HTR-8/SVneo (cell line): ENCODE measurements at places on chromosomes 13 and 19.

GRCh38 chr19:35027851-35028599 lies 2.2 kb upstream of the SCN1B start:
- DNase-seq = no peak

DNA sequence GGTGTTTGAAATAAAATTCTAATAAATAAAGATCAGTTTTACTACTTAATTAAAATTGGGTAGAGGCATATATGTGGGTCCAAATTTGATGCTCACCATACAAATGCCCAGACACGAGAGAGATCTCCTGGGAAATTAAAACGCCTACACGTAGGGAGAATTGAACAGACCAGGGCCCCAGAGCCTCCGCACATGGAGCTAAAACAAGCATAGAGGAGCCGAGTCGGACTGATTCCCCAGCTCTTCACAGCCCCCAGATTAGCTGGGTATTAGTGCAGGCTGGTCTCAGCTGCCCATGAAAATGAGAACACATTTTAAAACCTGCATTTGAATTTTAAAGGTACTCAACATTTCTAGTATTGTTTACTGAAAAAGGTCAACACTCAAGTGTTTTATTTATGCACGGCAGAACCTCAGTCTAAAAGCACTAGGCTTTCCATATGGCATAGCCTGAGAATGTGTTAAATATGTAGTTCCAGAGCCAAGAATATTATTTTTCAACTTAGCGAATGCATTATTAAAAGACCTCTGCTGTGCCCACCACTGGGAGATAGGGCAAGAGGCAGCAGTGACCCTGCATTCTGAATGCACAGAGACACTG lies 344.8 kb downstream of the ENOX1 start:
- DNase-seq = no peak

DNA sequence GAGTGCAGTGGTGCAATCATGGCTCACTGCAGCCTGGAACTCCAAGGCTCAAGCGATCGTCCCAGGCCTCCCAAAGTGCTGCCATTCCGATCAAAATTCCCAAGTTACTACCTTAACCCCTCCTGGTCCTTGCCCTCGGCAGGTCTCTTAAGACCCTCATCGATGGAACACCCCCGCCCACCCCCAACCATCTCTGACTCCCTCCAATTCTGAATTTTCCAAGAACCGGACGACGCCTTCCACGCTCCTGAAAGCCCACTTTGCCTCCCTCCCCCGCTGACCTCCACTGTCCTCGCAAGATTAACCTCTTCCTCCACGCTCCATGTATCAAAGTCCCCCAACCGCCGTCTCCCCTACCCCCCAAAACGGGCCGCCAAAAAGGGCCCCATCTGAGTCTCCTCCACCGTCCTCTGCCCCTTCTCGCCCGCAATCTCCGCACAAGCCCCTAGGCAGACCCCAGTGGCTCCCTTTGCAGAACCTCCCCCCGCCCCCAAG lies 539 bp downstream of the DAPK3 start:
- no peak for DNase-seq

DNA sequence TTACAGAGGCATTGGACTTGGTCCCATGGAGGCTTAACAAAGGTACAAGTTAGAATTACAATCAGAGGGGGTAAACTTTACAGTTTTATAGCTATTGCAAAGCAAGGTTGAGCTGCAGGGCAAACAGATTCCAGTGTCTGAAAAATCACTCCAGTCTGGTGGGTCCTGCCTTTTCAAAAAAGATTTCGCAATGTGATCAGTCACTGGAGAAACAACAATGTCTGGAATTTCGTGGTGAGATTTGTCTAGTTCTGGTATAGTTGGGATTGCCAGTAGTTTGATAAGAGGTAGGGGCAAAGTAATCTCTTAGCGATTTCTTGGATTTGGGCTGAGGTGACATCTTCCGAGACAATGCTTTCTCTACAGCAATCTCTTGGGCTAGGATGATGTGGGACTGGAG lies 1198.2 kb upstream of the PCDH9 start:
- DNase-seq = peak; percentile 14

- peak; percentile 82 for DNase-seq
Observed at GRCh38 chr19:15449620-15450527, at the start of gene WIZ. WIZ (minus strand) TSS chr19:15449956; CDS start chr19:15448307, 1,649 bp downstream.

GRCh38 chr19:13095393-13095784 lies 7.3 kb downstream of the LYL1 start:
- no peak for DNase-seq

GRCh38 chr19:40592170-40592569 lies 9.0 kb upstream of the LTBP4 start:
- DNase-seq = no peak

DNA sequence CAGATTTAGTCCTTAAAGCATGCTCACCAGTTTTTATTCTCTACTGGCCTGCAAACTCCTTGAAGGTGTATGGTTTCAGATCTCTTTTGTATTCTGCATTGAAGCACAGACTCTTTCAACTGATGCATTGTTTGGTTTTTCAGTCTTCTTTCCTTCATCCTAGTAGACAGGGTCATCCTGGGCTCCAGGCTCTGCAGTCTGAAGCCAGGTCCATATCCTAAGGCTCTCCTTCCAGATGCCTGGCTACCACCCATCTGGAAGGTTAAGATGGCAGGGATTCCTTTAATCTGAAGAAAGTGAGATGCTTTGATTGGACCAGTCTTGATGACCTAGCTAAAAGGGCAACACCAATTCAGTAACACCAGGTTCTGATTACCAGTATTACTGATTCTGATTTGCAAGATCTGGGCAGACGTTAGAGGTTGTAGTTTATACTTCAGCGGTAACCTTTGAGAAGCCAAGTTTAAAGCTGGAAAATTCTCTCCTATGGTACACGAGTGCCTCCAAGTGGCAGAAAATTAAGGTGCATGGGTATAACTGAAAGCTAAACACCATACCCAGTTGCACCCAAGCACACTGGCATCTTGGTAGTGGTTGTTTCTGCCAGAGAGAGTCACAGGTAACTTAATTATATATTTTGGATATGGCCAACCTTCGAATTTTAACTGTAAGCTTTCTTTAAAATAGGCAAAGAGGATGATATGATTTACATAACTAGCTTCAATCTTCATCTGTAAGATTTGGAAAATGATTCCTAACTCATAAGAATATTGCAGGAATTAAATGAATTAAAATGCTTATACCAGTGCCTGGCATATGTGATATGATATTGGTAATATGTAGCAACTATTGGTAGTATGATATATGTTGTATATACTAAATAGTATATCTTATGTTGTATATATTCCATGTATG lies 1651.9 kb upstream of the MIR17HG start:
- peak; percentile 17 for DNase-seq

GRCh38 chr13:22074403-22074802 lies 403.5 kb downstream of the FGF9 start:
- no peak for DNase-seq

DNA sequence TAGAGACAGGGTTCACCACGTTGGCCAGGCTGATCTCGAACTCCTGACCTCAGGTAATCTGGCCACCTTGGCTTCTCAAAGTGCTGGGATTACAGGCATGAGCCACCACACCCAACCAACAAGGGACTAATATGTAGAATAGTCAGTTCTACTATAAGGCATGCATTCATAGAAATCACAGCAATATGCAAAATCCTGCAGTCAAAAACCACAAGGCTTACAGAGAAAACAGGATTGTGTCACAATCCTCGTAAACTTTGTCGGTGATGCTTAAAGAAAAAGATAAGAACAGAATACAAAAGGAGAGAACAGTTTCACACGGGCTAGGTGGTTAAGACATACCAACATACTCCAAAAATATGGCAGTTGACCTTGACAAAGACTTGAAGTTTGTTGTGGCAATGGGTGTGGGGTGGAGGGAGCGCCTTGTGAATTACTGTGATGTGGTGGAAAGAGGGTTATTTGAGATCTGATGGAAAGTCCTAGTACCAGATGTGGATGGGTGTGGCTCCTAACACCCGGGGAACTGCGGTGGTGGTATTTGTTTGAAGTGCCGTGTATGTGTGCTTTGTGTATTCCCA lies 12.4 kb downstream of the NOSIP start:
- no peak for DNase-seq

DNA sequence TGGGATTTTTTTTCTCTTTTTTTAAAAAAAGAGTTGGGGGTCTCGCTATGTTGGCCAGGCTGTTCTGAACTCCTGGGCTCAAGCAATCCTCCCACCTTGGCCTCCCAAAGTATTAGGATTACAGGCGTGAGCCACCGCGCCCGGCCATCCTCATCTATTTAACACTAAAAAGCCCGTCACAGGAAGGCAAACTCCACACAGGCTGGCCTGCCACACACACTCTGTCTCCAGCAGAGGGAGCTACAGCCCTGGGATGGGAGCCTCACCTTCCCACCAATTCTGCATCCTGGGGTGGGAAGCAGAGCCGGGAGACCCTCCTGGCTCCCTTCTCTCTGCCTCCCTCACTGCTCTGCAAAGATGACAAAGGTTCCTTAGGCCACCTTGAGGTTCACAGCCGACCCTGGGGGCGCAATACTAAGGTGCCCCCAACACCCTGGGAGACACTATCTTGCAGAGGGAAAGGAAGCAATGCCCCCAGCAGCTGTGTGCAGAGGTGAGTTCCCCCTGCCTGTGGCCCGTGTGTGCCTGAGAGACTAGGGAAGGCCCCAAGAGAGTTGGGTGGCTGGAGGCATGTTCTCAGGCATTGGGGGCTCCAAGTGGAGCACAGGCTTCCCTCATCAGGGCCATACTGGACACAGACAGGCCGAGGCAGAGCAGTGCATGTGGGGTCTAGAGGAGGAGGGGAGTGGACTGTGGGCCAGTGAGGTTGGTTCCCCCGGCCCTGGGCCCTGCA lies 27.4 kb upstream of the TIMM44 start:
- peak; percentile 61 for DNase-seq

DNA sequence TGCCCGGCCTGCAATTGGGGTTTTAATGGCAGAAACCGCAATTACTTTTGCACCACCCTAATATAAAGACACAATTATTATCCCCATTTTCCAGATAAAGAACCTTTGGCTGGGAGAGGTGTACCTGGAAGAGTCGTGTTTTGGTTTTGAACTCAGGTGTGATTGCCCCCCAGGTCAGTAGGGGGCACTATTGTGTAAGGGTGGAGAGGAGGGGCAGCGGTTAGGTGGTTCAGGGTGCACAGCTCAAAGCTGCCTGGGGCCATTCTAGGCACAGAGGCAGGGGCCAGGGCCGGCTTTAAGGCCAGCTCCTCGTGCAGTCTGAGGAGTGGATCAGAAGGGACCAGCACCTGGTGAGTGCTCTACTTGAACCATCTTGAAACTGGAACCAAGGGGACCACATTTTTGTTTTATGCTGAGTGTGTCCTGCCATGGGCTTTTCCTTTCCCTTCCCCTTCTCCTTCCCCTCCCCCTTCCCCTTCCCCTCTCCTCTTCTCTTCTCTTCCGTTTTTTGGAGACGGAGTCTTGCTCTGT lies 5.8 kb upstream of the FCGRT start:
- peak; percentile 69 for DNase-seq

- DNase-seq = no peak
Observed at GRCh38 chr19:6227156-6227935, 52.4 kb downstream of the MLLT1 start.

GRCh38 chr13:83882606-83882959 lies 309 bp upstream of the SLITRK1 start:
- no peak for DNase-seq
